HT1080 (cell line): ENCODE measurements at places on chromosomes 7 and 10. TPM values are rescaled to one million over a fixed set of nuclear protein-coding genes. Genes with fewer than 3 reads are reported as not detected.

ZNF316 gene
- total RNA-seq, result 13.8 and 17.4 TPM in 2 replicates

CCNJ gene
- 3.0 and 6.8 TPM in 2 replicates for total RNA-seq

ASB13 gene
- total RNA-seq, result 17.4 and 19.4 TPM in 2 replicates

ZPBP gene
- not detected in 2 replicates for total RNA-seq

STAG3 gene
- total RNA-seq, result 0.10 and 0.23 TPM in 2 replicates

SLC29A4 gene
- total RNA-seq, result 1.1 and 1.6 TPM in 2 replicates

LRRD1 gene
- total RNA-seq, result 0.10 TPM in 1 of 2 replicates, not detected in the other

CUL1 gene
- total RNA-seq, result 41.9 and 49.3 TPM in 2 replicates

- DNase-seq, result no peak
Observed at GRCh38 chr7:129807863-129808262, 144.9 kb downstream of the UBE2H start.

DNA sequence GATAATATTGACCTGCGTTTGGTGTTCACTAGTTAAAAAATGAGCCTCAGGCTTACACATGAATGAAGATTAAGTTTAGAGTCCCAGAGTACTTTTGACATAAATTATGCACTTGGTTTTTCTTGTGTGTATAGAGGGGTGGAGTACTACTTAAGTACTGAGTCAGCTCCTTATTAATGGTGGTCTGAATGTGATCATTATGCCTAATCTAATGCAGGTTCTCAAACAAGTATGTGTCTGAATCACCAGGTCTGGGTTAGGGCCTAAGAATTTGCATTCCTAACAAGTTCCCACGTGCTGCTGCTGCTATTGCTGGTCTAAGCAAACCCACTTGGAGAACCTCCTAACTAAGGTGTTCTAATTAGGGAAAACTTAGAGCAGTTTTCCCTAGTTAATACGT is 30.7 kb upstream of the STOX1 start:
- no peak for DNase-seq

DNA sequence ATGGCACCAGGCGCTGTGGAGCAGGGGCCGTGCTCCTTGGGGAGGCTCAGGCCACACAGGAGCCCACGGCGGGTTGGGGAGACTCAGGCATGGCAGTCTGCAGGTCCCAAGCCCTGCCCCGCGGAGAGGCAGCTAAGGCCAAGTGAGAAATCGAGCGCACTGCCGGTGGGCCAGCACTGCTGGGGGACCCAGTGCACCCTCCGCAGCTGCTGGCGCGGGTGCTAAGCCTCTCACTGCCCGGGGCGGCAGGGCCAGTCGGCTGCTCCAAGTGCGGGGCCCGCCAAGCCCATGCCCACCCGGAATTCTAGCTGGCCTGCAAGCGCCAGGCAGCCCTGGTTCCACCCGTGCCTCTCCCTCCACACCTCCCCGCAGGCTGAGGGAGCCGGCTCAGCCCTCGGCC is 57.1 kb downstream of the COL28A1 start:
- DNase-seq, result no peak

- DNase-seq, result peak; percentile 2
Observed at GRCh38 chr7:69598487-69599285, 411 bp downstream of the AUTS2 start.

DNA sequence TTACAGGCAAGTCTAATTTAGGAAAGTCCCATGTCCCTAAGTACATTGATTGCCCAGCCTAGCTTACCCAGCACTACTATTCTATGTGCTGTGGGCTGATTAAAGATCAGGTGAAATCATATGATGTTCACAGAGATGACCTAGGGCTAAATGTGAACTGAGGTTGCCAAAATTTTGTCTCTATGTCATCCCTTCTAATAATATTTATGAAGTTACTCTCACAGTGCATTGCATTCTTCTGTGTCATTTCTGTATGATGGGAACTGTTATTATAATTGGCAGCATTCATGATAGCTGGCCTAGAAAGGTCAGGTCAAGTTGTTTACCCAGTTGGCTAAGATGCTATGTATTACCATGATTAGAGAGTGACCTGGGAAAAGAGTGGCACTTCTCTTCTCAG is 2.8 kb upstream of the PDK4 start:
- no peak for DNase-seq

GRCh38 chr10:8487346-8487745 is 432.9 kb downstream of the GATA3 start:
- DNase-seq, result peak; percentile 48

DNA sequence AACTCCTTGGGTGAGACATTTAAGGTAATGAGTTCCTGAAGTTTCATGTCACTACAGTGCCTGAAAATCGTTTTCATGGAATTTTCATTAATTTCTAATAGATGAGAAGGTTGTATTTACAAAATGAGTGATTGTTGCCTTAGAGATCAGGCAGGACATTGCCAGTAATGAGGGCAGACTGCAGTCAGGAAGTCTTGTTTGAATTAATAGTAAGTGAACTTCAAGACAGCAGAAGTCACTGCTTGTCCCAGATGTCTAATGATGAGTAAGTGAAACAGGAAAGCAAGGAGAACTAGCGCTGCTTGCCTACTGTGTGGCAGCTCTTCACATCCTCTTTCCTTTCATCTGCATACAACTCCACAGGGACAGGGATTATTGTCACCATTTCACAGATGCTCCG is 237.4 kb downstream of the BAMBI start:
- peak; percentile 20 for DNase-seq

- no peak for DNase-seq
Observed at GRCh38 chr10:131183546-131184045, 127.9 kb downstream of the TCERG1L start.

GRCh38 chr10:6400331-6400730 is 179.7 kb downstream of the PRKCQ start:
- DNase-seq, result no peak

DNA sequence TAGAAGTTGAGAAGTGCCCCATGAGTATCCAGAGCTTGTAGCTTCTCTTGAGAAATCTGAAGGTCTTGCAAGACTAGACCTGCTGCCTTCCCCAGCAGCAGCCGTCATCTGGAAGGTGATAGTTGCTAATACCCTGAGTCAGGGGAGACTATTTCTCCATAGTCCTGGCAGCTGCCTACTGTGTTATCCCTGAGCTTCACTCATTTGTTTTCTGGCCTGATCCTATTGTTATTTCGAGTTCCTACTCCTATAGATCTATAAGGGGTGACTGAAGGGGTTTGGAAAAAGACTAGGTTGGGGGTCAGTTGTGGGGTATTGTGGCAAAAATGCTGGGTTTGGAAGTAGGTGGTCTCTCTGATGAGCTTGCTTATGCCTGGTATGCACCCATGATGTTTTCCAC is 297.8 kb downstream of the CNTNAP2 start:
- DNase-seq, result no peak

- no peak for DNase-seq
Observed at GRCh38 chr7:36287371-36288241, 102.1 kb upstream of the ANLN start.

GRCh38 chr7:31027161-31027965 is 24.7 kb upstream of the ADCYAP1R1 start:
- DNase-seq, result no peak

DNA sequence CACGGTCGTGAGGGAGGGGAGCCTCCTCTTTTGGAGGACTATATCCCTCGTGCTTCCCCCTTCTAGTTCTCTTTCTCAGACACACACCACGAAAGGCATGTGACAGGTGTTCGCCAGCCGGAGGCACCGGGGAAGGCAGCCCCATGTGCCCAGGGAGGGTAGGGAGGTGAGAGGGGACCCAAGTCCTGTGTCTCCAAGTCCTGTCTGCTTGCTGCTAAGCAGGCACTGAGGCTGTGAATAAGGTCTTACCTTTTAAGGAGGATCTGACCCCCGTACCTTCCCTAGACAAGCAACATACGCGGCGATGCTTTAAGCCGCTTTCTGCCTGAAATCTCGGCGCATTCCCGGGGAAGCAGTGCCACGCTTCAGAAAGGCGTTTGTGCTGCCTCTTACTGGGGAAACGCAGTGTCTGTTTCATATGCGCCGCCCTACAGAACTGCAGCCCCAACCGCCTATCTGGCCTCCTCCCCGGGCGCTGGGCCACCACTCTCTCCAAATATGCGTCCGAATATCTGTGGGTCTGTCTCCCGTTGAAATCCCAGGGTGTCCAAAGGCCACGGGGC is 770 bp downstream of the PLXNA4 start:
- peak; percentile 63 for DNase-seq

- DNase-seq, result peak; percentile 99
Observed at GRCh38 chr7:80722616-80723195, 84.3 kb downstream of the CD36 start.

DNA sequence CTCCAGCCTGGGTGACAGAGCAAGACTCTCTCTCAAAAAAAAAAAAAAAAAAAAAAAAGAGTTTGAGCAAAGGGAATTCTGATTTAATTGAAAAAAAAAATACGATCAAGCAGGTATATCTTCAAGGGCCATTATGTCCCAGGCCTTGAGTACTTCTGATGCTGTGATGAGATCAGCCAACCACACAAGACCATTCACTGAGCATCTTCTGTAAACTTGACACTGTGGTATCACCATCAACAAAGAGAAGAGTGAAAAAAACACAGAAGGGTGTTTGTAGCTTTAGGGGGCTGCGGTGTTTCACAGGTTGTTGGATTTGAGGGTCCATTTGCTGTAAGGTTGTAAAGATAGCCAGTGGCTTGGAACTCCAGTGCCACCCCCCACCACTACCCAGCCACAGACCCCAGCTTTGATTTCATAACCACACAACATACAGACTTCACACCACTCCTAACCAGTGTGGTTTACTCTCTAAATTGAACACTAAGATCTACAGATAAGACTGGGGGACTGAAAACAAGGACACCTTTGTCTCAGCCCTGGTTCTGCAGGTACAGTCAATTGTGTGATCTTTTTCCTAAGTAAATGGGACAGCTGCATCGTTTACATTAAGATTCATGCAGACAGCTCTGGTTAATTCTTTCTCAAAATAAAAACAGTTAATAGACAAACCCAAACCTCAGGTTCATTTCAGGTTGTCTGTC is 66.4 kb downstream of the CDC123 start:
- no peak for DNase-seq

GRCh38 chr7:94311515-94311914 is 83.2 kb upstream of the COL1A2 start:
- no peak for DNase-seq
